ENCODE measurements at places on chromosomes 13 and 19.

DNA sequence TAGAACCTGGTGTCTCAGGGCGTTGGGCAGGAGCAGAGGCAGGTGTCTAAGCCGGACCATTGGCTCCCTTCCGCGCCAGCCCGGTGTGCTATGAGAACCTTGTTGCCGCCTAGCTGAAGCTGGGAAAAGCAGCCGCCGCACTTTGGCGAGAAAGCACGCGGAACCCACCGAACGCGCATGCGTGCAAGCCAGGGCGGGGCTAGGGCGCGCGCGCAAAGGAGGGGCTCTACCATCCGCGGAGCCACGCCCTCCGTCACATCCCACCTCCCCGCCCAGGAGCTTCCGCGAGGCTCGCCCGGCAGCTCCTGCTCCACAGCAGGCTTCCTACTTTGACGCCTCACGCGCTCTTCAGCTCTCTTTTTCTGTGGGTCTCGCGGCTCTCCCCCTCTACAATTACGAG is 51.3 kb downstream of the WDR87 start:
- DNase-seq: peak; percentile 9

GRCh38 chr19:55053735-55054134 is 9.2 kb downstream of the RDH13 start:
- no peak for DNase-seq

DNA sequence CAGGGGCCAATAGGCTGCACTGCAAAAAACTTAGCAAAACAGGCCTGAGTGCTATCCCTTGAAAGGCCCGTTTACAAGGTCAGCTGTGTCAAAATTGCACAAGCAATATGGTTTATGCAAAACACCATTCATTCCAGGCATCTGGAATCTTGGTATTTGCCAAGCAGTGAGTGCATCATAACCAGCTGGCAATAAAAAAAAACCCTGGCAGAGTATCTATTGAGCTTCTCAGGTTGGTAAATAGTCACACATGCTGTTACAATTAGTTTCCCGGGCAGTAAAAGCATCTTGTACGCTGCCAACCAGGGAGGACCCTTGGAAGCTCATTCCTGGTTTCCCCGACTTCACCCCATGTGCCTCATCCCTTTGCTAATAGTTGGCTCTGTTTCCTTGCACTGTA is 21.3 kb downstream of the ZNF77 start:
- no peak for DNase-seq

- no peak for DNase-seq
Measured at GRCh38 chr19:10991521-10992081, 30.8 kb downstream of the SMARCA4 start.

DNA sequence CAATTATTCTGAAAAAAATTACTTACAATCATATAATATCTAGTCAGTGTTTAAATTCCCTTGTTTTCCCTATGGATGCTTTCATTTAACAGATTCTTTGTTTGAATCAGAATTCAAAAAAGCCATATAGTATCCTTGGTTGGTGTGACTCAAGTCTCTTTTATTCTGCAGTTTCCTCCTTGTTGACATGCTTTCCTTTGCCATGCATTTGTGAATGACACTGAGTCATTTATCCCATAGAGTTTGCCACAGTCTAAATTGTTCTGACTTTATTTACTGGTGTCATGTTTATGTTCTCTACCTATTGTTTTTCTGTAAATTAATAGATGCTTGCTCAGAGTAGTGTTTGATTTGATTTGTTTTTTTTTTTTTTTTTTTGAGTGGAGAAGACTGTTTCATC is 893.8 kb upstream of the SLC10A2 start:
- DNase-seq: no peak

DNA sequence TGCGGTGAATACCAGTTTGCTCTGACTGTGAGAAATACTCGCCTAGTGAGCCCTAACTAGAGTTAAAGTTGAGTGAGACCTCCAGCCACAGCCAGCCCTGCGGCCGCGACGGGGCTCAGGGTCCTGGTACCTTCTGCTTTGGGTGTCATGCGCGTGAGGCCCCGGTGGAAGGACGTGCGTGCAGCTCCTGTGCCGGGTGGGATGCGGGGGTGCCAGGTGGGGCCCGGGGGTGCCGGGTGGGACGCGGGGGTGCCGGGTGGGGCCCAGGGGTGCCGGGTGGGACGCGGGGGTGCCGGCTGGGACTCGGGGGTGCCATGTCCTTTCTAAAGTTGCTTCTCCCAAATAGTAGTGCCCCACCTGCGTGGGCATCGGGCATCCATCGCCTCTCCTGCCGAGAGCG is 8.5 kb upstream of the TMPRSS9 start:
- no peak for DNase-seq

- no peak for DNase-seq
Measured at GRCh38 chr13:50927701-50928100, 18.1 kb downstream of the RNASEH2B start.

DNA sequence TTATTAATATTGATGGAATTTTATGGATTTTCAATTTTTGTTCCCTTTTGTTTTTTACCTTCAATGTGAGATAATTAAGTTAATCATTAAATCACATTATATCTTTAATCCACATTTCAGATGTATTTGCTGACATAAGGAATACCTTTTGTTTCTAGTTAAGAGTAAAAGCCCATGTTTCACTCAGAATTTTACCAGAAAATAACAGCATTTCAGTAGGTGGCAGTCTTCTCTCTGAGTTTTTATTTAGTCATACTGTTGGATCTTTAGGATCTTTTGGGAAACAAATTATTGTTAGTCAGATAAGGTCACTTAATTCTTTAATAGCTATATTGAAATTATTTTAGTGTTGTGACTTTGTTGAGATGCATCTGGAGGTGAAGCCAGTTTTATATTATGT is 67.9 kb downstream of the NDFIP2 start:
- DNase-seq: no peak

DNA sequence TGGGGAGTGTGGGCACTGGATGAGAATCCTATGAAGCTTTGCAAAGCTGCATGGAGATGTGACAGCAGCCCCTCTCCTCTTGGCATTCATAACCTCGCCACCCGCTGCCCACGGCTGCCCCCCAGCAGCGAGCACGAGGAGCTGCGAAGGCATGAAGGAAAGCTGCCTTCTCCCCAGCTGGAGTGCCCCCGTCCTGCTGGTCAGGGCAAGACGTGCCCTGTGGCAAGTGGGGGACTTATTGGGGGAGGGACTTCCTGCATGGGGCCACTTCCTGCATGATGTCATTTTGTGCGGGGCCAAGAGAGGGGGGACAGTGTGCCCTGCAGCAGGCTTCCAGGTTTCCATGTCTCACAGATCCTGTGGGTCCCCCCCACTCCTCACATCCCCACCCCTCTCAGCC is 85.9 kb downstream of the TSHZ3 start:
- no peak for DNase-seq

GRCh38 chr19:53909471-53910169 is 542 bp downstream of the CACNG7 start:
- no peak for DNase-seq

DNA sequence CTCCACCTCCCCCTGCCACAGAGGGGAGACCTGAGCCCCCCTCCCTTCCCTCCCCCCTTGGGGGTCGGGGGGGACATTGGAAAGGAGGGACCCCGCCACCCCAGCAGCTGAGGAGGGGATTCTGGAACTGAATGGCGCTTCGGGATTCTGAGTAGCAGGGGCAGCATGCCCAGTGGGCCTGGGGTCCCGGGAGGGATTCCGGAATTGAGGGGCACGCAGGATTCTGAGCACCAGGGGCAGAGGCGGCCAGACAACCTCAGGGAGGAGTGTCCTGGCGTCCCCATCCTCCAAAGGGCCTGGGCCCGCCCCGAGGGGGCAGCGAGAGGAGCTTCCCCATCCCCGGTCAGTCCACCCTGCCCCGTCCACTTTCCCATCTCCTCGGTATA is 2.4 kb upstream of the APOE start:
- no peak for DNase-seq
